Endodermal cell (in vitro differentiated cells): ENCODE measurements at places on chromosomes 2 and 18. TPM values are rescaled to one million over a fixed set of nuclear protein-coding genes. Genes with fewer than 3 reads are reported as not detected.

DNA sequence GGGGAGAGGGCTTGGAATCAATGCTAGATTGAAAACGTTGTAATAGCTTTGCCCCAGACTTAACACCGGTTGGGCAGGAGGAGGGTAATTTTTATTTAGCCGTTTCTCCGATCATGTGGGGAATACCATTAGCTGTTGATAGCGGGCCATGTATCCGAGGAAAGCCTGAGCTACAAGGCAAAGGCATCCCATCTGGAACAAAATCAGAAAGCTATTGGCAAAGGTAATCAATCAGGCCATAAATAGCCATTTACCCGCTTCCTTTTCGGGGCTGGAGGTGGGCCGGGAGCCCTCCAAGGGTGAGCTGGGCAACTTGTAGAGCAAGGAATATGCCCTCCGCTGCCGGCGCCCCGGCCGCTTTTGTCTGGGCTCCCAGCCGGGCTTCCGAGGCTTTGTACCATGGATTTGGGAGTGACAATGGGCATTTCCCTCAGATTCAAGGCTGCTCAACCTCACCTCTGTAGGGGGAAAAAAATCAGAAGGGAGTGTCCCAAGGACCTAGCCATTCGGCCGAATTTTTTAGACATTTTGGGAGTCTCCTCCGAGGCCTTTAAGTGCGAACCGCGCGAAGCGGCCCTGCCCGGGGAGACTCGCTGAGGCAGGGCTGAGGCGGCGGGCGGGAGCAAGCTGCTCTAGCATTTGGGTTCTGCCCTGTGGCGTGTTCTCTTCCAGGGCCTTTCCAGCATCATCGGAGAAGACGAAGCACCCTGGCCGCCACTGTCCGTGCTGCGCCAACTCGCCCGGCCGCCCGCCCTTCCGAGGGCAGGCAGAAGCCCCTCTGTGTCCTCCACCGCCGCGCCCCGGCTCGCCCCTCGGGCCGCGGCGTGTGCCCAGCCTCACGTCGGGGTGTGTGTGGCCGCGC is 1.1 kb upstream of the HOXD9 start:
- DNase-seq: peak; percentile 75

CCDC85A gene
- 0.11 and 0.18 TPM in 2 replicates for total RNA-seq

DNA sequence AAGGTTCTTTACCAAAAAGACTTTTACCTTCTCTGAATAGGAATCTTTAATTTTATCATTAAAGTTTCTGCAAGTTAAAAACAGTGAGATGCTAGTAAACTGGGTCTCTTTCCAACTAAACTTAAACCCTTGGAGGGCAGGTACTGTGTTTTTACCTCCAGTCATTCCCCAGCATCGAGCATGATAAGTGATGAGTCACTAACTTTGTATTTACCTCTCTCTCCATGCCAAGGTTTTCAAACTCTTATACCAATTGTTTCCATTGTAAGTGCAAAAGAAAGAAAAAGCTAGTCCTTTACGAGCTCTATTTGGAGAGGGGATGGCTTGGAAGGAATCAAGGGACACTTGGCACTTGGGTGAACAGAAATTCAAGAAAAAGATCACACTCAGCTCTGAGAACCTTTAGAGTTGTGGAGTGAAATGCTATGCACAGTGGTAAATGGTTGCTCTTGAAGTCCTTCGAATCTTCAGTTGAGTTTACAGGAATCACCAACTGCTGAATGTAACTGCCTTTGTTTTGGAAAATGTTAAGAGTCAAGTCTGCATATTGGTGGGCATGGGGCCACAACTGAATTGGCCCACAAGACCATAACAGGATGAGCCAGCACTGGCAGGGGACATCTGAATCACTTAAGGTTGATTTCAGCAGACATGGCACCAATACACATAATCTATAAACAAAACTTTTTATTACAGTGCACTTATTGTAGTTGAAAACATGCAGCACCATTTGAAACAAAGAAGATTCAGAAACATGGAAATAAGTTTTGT is 8.3 kb upstream of the RBM43 start:
- DNase-seq: no peak

- DNase-seq: no peak
Measured at GRCh38 chr2:117551858-117552257, 262.6 kb upstream of the DDX18 start.

- DNase-seq: no peak
Measured at GRCh38 chr2:48287976-48288375, 242.0 kb upstream of the STON1 start.

DNA sequence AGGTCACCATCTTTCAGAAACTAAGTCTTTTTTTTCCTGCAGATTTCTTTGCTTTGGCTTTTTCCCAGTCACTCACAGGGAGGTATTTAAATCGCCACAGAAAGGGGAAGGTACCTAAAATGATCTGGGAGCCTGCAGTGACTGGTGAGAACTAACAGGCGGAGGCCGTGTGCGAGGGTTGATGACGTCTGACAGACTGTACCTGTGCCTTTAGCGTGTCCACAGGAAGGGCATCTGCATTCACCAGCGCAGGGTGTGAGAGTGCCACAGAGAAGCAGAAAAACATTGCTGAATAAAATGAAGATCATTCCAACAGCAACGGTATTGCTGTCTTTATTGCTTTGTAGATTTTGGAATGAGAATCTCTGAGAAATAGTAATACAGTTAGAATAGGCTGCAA is 5.7 kb downstream of the CTDP1 start:
- no peak for DNase-seq
